NCI-H1048 (cell line): ENCODE measurements at places on chromosomes 2 and 18.

DNA sequence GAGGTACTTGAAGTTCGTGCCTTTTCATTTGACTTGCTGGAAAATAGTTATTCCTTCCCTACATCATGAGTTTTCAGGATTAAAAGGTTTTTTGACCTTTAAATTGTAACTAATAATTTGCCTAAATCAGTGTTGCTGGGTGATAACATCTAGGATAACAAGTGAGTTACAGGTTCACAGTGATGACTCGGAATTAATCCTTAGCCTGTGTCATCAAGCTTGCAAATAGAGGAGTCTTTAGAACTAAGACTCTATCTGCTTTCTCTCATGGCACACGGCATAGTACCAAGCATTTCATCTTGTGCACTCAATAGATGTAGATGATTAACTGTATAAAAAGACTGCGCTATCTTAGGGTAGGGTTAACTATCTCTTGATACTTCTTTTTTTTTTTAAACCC lies 79.5 kb downstream of the CAMKMT start:
- DNase-seq: no peak

GRCh38 chr2:138596403-138596802 lies 94.8 kb downstream of the SPOPL start:
- no peak for DNase-seq

DNA sequence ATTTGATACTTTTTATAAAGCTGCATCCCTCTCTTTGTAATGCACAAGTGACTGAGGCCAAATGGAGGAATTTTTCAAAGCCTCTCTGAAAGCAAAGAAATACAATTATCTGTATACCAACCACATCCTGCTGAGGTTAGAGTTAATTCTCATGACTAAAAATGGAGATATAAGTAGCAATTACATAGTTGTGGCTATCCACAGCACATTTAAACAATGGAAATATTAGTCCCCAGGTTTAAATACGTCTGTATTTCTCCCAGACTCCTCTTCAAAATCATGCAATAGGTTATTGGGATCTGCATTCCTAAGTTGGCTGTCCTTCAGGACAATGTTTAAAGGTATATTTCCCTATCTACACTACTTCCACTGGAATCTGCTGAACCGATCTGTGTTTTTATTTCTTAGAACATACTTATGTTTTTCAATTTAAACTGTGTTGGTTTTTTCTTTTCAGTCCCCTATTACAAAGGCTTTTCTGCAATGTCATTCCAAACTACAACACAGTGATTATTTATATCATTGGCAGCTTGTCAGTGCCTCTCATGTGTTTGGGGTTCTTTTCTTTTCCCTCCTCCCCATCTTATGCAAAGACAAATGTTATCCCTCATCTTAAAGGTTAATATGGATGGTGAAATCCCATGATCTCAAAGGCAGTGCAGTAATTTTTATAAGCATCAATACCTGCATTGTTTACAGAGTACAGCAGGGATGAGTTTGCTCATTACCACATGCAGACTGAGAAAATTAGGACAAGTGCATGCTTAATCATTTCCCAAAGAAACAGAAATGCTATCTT lies 134.8 kb upstream of the FSHR start:
- DNase-seq: peak; percentile 33

DNA sequence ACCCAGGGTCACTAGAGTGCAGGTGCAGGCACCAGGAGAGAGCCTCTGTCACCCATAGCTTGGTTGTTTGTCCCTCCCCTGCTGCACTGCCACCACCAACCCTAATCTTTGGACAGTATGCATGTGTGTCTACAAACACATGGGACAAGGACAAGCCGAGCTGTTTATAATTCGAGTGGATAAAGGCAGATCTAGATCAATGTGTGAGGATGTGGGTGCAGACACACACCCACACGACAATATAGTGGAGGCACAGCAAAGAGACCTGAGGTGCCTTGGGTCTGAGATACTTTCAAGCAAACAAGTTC lies 199.2 kb downstream of the TNS1 start:
- no peak for DNase-seq

- DNase-seq: no peak
Observed at GRCh38 chr18:70046207-70046606, 98.5 kb upstream of the CD226 start.
